ENCODE measurements at places on chromosomes 5 and 9.

GRCh38 chr5:113280541-113280940 lies 154.2 kb downstream of the TSSK1B start:
- DNase-seq: no peak

DNA sequence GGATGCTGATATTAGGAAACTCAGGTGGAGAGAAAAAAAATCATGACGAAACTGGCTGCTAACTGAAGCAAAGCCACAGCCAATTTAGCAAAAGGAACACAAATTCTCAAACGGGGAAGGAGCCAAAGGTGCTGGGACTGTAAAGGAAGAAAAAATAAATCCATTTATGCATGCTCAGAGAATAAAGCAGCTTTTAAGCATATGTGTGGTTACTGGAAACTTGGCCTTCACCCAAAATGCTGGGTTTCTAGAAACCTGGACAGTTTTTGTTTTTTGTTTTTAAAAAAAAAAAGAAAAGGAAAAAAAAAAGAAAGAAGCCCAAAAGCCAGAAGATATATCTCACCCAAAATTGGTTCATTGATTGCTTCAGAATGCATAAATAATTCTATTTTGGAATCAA lies 8.0 kb downstream of the WHRN start:
- no peak for DNase-seq

DNA sequence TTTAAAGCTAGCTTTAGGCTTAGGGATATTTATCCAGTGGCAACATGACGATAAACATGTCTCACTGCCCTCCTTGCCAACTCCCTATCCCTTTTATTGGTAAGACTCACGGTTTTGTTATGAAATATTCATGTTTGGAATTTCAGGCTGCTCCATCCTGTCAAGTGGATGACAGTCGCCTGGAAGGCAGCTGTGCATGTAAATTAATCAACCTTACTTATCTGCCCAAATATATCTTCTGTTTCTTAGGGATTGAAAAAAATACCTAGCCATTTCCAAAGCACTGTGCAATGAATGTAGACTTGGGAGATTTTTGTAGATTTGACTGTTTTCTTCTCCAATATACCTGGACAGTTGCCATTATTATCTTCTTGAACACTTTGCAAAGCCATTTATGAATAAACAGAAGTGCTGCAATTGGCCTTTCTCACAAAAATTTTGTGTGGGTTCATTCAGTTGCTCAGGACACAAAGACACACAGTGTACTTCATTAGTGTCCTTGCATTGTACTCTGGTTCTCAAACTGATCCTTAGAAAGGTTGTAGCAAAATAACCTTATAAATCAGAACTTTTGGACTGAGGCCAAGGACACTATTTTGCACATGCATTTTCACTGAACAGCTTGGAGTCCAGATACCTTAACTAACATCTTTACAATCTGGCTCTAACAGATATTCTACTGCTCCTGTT lies 889.4 kb upstream of the SEMA6A start:
- no peak for DNase-seq

DNA sequence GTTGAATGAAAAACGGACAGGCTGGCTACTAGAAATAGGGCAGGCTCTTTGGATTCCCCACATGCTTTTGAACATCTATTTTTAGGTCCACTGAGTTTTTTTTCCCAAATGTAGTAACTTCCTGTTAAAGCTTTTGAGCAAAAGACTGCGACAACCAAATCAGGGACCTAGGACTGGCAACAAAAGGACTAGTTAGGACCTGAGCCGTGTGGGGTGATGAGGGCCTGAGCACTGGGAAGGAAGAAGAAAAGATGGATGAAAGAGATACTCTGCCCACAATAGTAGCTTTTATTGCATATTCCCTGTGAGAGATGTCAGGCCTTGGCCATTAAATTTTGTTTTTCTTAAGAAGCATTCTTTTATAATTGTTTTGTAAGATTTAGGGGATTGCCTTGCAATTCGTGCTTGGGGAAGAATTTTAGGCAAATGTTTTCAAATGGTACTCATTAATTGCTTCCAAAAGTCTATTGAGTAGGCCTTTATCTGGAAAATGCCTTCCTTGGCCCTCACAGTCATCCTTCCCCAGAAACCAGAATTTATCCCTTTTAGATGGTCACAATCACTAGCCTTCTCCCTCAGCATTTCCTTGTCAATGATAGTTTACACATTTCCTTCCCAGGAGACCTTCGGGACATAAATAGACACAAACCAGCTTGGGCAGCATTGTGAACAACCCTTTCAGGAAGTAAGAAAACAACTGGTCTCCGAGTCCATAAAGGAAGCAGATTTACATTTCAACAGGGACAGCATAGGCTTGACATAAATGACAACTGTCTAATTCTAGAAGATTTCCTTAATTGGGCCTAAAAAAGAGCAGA lies 166.5 kb downstream of the RMI1 start:
- peak; percentile 53 for DNase-seq

GRCh38 chr9:130639124-130639765 lies 25.1 kb upstream of the PRDM12 start:
- DNase-seq: no peak
